ENCODE measurements at places on chromosomes 11 and 22.

DNA sequence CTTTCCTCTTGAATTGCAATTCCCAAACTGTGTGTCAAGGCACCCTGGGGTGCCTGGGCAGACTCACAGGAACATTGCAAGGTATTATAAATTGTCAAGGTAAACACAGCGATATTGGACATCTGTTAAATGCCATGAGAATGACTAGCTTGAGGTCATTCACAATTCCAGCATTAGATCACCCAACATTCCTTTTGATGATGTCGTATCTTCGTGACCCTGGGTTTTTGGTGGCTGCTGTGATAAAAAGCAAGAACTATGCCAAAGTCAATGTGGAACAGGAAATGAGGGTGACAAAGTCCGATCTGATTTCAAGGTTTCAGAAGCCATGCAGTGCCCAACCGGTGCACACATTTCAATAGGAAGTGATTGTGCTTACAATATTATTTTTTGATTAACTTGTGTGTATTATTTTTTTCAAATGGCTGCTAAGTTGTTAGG is 458.4 kb downstream of the MIAT start:
- DNase-seq, result no peak

GRCh38 chr11:47394050-47394321 is 14.4 kb upstream of the SLC39A13 start:
- DNase-seq, result no peak

DNA sequence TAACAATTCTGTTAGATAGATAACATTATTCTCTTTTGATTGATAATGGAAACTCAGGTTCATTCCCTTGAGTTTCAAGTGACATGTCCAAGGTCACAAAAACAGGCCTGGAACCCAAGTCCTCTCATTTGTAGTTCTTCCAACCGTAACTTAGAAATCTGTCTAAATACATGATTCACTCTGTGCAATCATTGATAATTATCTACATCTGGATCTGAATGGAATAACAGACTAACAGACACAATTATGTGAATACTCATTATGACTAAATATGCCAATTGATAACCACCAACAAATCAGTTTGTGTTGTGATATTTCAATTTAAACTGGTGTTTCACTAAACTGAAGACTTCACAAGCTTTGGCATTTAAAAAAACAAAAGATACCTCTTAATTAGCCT is 71.0 kb downstream of the RBFOX2 start:
- no peak for DNase-seq

GRCh38 chr22:50716290-50717024 is 21.5 kb upstream of the ACR start:
- DNase-seq, result no peak

DNA sequence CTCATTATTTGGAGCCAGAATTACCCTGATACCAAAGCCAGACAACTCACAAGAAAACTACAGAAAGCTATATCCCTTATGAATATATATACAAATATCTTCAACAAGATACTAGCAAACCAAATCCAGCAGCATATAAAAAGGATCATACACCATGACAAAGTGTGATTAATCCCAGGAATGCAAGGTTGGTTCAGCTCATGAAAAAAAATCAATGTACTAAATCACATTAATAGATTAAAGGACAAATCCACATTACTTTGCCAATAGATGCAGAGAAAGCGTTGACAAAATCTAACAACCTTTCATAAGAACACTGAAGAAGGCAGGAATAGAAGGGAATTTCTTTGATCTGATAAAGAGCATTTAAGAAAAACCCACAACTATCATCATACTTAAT is 50.4 kb upstream of the TEAD1 start:
- no peak for DNase-seq

DNA sequence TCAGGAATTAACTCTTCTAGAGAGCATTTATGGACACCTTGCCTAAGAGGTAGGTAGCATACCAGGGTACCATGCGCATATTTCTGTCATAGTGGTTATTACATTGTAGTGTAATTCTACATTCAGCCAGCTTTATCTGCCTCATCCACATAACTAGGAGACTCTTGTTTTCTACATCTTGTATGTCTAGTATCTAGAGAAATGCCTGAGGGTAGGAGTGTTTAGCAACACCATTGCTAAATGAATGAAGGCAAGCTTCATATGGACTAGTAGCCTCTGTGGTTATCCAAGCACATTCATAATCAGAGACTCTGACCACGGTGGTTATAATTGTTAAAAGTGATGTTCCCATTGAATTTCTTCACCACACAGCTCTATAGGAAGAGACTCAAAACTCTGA is 107.9 kb downstream of the NTM start:
- no peak for DNase-seq

- no peak for DNase-seq
Measured at GRCh38 chr11:12116425-12117032, 6.1 kb downstream of the MICAL2 start.

GRCh38 chr22:38941488-38941987 is 15.9 kb upstream of the APOBEC3A start:
- no peak for DNase-seq

- no peak for DNase-seq
Measured at GRCh38 chr11:27934830-27935145, 173.2 kb downstream of the KIF18A start.

DNA sequence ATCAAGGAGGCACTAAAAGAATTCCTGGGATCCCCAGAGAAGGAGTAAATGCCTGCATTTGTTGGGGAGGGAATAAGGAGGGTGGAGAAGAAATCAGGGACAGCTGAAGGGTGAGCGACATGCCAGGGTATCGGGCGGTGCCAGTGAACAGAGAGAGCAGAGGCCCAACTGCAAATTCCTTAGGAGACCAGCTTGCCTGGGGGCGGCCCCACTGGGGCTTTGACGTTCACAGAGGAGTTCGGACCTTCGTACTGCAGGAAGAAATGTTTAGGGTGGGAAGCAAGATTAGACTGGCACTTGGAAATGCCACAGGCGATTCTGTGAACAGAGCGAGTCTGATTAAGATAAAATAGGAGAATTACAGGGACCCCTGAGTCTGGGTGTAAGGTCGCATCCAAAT is 65.1 kb upstream of the FGF3 start:
- no peak for DNase-seq

DNA sequence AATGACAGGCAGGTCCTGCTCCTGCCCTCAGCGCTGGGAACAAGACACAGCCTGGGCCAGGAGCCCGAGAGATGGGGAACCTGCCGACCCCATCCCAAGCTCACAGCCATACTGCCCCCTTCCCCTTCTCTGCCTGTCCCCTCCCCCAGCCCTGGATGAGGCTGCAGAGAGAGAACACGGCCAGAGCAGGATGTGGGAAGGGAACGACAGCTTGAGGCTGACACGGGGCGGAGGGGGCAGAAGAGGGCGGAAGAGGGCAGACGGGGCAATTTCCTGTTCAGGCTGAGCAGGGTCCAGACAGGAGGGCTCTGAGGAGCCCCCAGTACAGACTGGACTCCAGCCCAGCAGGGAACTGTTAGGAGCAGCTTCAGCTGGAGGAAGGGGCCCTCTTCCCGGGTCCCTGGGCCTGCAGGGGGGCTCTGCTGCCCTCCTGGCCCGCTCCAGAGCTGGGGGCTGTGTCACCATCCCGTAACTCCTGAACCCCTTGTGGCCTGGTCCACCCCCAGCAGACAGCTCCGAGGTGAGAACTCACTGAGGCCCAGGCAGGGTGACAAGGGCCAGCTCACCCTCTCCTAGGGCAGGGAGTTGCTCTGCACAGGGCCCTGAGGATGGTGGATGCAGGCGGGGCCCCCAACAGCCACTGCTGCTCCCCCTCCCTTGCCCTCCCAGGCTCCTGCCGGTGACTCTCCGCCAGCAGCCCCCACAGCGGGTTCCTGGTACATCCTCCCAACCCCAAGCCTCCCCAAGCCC is 5.7 kb downstream of the CTSD start:
- DNase-seq, result no peak

DNA sequence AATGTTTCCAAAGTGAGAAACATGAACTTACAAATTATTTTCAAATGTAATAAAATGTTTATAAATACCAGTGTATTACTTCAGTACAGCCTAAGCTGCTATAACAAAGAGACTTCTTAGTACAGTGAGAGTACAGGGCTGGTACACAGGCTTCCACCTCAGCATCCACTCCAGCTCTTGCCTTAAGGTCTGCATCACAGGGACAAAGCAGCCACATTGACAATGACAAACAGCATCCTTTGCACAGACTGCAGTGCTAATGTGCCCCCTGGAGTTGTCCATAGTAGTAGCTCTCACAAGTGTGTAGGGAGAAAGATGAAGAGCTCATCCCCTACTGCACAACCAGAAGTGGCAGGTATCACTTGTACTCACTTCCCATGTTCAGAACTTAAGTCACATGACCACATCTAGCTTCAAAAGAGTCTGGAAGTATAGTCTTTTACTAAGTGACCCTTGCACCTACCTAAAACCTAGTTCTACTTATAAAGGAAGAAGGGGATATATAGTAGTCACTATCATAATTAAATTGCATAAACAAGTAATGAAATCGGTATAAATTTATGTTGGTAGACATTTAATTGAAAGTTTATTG is 10.7 kb upstream of the LIPT2 start:
- DNase-seq, result no peak

GRCh38 chr11:59918987-59919589 is 19.1 kb upstream of the OOSP1 start:
- DNase-seq, result no peak

- DNase-seq, result no peak
Measured at GRCh38 chr11:128718064-128718463, 24.2 kb downstream of the FLI1 start.

DNA sequence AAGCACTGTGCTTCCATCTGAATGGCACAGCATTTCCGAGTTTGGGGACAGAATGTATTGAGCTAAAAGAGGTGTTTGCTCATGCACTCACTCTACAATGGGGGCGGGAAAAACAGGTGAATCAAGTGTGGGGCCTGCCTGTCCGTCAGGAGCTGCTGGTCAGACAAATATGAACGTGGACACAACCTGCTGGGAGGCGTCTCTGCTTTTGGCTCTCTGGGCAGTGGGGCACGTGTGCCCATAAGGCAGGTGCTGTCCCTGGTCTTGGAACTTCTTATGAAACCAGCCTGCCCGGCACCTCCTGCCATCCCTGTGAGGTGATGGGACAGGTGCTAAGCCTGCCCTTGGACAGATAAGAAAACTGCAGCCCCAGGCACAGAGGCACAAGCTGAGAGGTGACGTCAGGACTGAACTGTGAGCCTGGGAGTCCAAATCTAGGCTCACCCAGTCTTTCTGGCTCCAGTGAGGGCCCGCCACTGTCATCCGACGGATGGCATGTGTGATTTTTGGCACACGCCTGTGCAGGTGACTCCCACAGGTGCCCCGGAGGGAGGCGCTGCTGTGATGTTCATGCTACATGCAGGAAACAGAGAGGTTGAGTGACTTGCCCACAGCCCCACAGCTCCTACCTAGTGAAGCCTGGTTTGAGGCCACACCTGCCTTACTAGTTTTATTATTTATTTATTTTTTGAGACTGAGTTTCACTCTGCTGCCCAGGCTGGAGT is 51.6 kb downstream of the SMIM38 start:
- DNase-seq, result no peak

DNA sequence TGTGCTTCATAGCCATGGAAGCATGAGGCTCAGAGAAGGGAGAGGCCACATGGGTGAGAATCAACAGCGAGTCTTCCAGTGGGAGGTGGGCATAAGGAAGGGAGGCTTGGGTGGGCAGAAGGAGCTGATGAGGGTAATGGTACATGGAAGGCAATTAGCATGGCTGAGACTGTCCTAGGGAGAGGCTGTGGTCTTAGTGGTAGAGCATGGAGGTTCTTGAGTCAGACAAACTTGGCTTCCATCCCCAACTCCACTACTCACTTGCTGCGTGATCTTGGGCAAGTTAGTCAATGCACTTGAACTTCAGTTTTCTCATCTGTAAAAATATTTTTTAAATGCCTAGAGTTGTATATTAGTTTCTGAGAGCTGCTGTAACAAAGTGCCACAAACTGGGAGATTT is 227.2 kb upstream of the E2F8 start:
- DNase-seq, result no peak

DNA sequence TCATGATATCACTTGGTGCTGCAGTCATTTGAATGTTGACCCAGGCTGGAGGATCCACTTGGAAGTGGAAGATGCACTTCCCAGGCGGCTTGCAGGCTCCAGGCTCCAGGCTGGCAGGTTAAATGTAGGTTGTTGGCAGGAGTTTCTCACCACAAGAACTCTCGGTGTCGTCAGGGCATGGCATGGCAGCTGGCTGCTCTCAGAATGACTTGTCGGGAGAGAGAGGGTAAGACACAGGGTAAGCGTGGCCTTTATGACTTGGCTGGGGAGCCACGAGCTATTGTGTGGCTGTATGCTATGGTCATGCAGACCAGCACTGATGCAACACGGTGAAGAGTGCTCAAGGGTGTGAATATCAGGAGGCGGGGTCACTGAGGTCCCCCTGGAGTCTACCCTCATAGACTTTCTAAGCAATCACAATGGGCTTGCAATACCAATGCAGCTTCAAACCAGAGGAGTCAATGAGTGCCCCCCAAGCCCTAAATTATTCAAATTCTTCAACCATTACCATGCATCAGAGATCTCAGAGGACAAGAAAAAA is 1027.7 kb downstream of the OPCML start:
- no peak for DNase-seq

GRCh38 chr22:27317096-27317495 is 484.5 kb downstream of the MN1 start:
- DNase-seq, result no peak

DNA sequence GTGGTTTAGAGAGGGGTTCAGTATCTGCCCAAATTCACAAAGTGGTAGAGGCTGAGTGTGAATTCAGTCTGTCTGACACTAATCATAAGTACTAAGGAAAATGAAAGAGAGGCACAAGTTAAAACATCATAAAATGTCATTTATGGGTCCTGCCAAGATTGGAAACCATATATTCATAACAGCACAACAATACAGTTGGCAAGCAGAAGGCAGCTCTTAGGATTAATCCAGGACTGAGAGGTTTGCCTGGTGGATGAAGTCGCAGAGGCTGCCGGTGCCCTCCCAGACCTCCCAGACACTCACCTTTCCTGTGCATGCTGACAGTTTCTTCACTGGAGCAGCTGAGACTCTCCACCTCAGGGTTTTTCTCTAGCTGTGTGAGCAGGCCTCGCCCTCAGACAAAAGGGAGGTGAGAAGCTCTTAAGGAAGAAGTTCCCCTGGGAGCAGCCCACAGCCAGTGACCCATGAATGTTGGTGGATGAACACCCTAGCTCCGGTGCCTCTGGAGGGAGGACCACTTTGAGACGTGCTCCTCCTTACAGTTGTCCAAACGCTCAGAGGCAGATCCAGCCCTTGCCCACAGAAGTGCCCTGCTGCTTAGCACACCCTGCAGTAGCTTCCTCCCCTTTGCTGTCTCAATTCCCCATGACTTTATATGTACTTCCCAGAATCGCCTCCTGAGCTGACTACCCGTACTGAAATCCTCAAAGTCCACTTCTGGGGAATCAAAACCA is 43.7 kb downstream of the MAML2 start:
- DNase-seq, result no peak
